ENCODE measurements at places on chromosomes 6 and 20. TPM values are rescaled to one million over a fixed set of nuclear protein-coding genes. Genes with fewer than 3 reads are reported as not detected.

DNA sequence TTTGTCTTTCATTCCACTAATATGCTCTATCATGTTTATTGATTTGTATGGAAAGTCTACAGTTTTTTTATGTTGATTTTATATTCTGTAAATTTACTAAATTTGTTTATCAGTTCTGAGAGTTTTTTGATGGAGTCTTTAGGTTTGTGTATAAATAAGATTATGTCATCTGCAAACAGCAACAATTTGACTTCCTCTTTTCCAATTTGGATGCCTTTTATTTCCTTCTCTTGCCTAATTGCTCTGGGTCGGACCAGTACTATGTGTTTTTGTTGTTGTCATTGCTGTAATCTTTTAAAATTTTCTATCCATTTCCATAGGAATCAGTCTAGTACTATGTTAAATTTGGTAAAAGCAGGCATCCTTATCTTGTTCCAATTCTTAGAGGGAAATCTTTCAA lies 31.5 kb upstream of the POLR1H start:
- DNase-seq, result no peak

DNA sequence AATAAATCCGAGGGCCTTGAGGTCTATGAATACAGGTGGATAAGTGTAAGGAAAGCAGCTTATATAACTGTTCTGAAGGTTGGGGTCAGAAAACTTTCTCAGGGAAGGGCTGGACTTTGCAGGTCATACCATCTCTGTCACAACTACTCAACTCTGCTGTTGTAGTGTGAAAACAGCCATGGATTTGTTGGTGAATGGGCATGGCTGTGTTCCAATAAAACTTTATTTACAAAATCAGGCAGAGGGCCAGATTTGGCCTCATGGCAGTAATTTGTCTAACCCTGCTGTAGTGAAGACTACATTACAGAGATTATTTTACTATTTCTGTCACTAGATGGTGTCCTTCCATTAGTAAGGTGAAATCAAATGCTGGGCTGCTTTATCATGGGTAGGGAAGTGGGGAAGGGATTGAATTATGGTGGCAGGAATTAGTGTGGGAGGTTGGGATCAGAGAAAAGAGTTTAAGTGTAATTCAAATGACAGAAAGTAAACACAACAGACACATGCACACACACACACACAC lies 409.6 kb upstream of the CHD6 start:
- DNase-seq, result no peak

DNA sequence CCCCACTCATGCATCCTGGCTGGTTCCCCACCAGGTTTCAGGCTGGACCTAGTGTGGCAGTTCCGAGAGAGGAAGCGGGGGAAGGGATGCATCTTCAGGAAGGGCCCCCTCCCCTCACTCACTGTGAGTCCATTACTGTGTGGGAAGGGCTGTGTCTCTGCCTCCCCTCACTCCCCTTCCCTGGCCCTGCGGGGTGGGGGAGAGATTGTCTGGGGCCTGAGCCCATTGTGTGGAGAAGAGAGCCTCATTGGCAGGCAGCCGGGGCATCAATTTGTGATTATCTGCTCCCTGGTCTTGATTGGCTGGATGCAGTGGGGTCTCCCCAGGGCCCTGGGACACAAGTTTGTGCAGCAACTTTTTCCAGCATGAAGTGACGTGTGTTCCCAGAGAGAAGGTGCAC lies 4.1 kb upstream of the MYT1 start:
- no peak for DNase-seq

- no peak for DNase-seq
These were observed 2.7 kb upstream of the LEMD2 start for GRCh38 chr6:33791620-33792019.

- DNase-seq, result no peak
These were observed 931.5 kb upstream of the EYS start for GRCh38 chr6:66638518-66638917.

DNA sequence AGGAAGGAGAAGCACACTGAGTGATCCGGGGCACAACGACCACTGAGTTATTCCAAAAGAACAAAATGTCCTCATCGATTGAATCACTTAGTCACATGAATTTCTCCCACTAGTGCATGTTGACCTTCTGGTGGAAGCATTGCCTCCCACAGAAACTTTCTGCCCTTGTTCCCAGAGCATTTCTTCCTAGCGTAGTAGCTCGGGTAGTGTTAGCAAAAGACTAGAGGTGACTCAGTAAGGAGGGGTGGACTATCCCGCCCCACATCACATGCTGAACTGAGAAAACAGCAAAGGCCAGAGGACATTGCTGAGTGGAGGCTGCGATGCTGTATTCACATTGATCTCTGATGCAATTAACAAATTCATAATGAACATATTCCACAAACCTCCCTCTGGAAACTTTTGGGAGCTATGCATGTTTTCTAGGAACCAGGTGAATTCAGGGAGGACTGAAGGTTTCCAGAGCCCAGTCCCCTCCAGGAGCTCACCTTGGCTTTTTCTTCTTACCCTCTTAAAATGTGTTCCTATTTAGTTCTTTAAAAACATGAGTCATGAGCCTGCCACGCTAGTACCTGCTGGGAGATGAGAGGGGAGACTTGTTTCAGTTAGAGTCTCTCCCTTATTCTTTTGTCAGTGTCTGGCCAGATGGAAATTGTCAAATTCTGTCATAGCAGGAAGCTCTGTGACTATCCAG lies 507.9 kb downstream of the CDH26 start:
- DNase-seq, result no peak

DNA sequence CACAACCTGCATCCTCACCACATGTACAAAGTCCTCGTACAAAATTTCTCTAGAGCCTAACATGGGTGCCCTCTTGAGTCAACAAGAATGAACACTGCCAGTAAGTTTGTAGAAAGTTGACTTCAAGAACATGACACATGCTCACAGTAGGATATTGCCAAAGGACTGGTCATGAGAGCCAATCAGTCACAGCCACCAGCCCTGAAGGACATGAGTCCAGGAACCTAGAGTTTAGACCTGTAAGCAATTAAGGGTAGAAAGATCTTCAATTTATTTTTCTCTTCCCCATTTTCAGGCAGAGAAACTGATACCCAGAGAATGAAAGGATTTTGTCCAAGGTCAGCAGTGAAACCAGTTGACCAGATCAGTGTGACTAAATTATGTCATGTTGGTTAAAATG lies 96.1 kb downstream of the MAFB start:
- DNase-seq, result no peak

GRCh38 chr20:51725584-51726176 lies 42.5 kb downstream of the ATP9A start:
- DNase-seq, result peak; percentile 31

GRCh38 chr6:3291987-3292386 lies 33.2 kb downstream of the PSMG4 start:
- no peak for DNase-seq

- no peak for DNase-seq
These were observed 263.7 kb downstream of the TAF4 start for GRCh38 chr20:61801857-61802442.

- peak; percentile 21 for DNase-seq
These were observed 460 bp downstream of the PLAGL1 start for GRCh38 chr6:144007478-144008119.

ZMYND8 gene
- 49.6 TPM for total RNA-seq

RSPO4 gene
- total RNA-seq, result not detected

RIPPLY2 gene
- total RNA-seq, result not detected

TMEM217 gene
- total RNA-seq, result 1.3 TPM

CD109 gene
- 24.0 TPM for total RNA-seq

PAK5 gene
- 0.05 TPM for total RNA-seq

ENPP4 gene
- 3.1 TPM for total RNA-seq
